ENCODE measurements at places on chromosomes 1 and 21.
A peak's percentile ranks its signal among the peaks of the same experiment; 100 is the strongest.

DNA sequence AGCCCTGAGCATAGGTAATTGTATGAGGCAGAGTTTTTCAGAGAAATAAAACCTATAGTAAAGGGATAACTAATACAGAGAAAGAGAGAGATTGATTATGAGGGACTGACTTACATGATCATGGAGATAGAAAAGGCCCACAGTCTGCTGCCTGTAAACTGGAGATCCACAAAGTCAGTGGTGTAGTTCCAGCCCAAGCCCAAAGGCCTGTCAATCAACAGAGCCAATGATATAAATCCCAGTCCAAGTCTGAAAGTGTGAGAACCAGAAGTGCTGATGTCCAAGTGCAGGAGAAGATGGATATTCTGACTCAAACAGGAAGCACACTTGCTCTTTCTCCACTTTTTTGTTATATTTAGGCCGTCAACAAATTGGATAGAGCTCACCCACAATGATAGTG lies 340.1 kb upstream of the RGS18 start:
- DNase-seq: no peak

DNA sequence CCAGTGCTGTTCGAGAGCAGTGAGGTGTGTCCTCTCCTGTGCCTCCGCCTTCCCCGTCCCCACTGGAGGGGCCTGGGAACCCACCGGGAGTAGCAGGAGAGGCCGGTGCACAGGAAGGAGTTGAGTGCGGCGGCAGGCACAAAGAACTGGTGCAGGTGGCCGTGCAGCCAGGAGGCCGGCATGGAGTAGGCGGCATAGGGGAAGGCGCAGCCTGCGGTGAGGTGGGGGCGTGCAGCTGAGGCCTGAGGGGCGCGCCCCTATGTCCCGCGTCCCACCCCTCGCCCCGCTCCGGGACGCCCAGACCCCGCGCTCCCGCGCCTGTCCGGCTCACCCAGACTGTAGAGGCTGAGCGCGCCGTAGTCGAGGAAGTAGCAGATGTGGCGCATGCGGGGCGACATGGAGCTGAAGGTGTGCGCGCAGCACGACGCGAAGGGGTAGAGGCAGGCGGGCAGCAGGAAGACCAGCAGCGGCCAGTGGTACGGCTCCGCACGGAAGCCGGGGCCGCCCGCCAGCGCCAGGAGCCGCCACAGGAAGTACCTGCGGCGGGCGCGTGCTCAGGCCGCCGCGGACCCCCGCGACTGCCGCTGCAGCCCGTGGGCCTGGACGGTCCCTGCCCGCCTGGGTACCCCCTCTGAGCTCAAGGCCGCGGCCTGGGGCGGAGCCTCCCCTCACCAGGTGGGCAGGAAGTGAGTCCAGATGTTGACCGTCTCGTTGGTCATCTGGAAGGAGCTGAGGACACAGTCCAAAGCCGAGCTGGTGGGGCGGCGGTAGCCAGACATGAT lies 2.2 kb downstream of the PAQR6 start:
- no peak for DNase-seq

GRCh38 chr1:222037720-222038119 lies 295.8 kb upstream of the DUSP10 start:
- no peak for DNase-seq

DNA sequence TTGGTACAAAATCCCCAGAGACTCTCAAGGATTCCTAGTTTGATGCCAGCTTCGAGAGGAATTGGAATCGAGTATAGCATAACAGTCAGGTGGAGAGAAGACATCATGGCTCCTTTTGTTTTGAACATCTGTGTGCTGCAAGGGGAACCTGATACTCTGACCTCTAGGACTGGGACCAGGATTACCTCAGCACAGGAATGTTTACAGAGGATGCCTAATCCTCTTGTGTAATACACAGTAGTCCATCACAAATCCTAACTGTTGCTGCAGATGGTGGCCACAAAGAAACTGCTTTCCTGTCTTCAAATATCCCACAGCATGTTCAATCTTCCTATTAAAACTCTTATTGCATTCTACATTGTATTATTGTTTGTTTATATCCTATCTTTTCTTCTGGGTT lies 111.8 kb upstream of the PRMT6 start:
- no peak for DNase-seq

GRCh38 chr1:28205243-28205642 lies 27.6 kb downstream of the DNAJC8 start:
- no peak for DNase-seq

- DNase-seq: no peak
Observed at GRCh38 chr1:223142269-223142668, 779 bp downstream of the TLR5 start.

DNA sequence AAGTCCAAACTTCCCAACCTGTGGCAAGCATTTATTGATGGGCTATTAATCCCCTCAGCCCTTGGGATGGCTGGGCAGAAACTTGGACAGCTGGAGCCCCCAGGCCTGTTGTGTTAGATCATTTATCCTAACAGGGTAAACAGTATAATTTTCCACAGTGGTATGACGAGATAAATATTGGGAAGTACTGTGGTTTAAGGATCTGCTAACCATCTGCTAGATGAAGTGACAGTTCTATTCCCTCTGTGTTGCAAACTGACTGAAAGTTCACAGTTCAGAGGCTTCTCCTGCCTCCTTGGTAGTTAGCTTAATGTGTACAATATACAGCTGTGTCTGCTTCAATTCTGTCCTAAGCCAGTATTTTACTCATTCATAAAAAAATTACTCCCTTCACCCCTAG lies 127.5 kb upstream of the CHODL start:
- no peak for DNase-seq

- peak; percentile 76 for DNase-seq
Observed at GRCh38 chr1:112501810-112502641, 6.7 kb upstream of the WNT2B start.

DNA sequence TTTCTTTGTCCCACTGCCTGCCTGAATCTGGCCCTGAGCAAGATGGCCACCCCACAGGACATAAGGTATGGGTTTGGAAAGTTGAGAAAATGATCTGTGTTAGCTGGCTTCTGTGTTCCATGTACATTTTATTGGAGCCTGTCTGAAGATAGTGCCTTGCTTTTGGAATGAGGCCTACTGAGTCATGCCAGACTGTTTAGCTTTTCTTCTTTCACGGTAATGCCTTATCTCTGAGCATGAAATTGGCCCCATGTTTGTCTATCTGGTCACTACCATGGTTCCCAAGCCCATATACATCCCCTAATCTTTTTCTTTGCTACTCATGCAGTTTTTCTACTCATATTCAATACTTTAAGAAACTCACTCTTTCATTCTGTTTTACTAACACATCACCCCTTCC lies 85.1 kb upstream of the LMO4 start:
- DNase-seq: no peak

DNA sequence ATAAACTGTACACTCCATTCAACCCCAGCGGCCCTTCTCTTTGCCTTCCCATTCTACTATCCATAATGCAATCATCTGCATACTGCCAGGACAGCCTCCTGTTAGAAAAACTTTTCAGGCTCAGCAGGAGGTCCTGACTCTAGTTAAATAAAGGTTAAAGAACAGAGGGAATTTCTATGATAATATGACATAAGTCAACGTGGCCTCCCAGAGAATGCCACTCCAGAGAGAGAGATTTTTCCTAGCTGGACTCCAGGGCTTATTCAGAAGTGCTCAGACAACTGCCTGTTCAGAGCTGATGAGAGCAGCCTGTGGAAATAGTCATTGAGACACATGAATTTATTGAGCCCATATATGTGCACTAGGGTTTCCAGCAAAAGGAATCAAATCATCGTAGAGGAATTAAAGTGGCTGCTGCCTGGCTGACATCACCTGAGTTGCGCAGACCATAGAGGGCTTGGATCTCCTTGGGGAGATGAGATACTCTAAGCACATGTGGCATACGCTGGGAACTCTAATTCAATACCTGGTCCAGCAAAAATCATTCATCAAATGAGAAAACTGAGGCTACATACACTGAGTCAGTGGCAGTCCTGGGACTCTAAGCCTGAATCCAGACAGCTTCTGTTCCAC lies 736.2 kb downstream of the PTPRU start:
- no peak for DNase-seq

DNA sequence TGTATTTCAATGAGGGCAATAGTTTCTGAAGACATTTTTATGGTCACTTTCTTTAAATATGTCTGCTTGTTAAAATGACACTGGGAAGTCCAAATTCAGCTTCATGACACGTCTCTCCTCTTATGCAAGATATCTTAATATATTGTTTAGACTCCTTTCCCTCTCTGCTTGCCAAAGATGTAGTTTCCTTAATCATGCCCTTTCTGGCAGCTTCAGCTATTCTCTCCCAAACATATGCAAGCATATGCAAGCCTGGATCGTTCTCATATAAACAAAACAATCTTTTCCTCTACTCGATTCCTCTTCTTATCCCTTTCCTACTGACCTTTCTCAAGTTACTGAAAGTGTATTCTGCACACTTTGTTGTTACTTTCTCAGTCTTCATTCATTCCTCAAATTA lies 372.2 kb downstream of the PTBP2 start:
- DNase-seq: no peak

- no peak for DNase-seq
Observed at GRCh38 chr1:50701706-50702317, 258.3 kb downstream of the FAF1 start.

GRCh38 chr1:224407571-224408293 lies 26.9 kb downstream of the WDR26 start:
- DNase-seq: no peak

GRCh38 chr1:194959795-194960194 lies 1648.4 kb downstream of the KCNT2 start:
- no peak for DNase-seq

DNA sequence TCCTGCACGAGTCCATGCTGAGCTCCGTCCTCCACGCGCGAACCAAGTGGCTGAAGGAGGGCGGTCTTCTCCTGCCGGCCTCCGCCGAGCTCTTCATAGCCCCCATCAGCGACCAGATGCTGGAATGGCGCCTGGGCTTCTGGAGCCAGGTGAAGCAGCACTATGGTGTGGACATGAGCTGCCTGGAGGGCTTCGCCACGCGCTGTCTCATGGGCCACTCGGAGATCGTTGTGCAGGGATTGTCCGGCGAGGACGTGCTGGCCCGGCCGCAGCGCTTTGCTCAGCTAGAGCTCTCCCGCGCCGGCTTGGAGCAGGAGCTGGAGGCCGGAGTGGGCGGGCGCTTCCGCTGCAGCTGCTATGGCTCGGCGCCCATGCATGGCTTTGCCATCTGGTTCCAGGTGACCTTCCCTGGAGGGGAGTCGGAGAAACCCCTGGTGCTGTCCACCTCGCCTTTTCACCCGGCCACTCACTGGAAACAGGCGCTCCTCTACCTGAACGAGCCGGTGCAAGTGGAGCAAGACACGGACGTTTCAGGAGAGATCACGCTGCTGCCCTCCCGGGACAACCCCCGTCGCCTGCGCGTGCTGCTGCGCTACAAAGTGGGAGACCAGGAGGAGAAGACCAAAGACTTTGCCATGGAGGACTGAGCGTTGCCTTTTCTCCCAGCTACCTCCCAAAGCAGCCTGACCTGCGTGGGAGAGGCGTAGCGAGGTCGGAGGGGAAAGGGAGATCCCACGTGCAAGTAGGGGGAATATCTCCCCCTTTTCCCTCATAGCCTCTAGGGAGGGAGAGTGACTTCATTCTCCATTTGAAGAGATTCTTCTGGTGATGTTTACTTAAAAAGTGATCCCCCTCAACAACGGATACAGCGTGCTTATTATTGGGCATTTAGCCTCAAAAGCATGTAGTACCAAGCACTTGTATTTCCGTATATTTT lies 991 bp downstream of the PRMT6 start:
- peak; percentile 90 for DNase-seq

DNA sequence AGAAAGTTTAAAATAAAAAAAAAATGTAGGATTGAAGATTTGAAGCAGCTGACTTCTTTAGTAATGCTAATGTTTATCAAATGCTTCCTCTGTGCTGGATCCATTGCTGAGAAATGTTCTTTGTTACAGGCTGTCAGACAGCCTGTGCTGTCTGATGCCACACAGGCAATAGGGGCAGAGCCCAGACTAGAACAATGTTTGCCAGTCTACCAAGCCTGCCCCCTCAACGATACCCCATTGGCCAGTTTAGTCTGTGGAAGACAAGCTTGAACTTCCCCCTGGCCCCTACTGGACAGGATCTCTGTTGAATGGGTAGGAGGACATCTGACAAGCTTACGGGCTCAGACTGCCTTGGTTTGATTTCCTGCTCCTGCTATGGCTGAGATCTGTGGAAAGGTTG lies 79.4 kb downstream of the PAPPA2 start:
- DNase-seq: no peak

DNA sequence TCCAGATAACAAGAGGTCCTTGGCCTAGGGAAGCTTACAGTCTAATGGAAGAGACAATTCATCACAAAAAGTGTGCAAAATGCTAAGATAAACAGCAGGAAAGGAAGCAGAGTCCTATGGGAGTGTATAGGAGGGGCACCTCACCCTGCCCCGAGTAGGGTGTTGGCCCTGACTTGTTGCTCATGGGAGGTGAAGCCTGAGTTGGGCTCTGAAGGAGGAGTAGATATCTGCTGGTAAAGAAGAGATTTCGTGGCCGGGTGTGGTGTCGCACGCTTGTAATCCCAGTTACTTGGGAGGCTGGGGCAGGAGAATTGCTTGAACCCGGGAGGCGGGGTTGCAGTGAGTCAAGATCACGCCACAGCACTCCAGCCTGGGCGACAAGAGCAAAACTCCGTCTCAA lies 18.6 kb upstream of the GPR37L1 start:
- DNase-seq: no peak

DNA sequence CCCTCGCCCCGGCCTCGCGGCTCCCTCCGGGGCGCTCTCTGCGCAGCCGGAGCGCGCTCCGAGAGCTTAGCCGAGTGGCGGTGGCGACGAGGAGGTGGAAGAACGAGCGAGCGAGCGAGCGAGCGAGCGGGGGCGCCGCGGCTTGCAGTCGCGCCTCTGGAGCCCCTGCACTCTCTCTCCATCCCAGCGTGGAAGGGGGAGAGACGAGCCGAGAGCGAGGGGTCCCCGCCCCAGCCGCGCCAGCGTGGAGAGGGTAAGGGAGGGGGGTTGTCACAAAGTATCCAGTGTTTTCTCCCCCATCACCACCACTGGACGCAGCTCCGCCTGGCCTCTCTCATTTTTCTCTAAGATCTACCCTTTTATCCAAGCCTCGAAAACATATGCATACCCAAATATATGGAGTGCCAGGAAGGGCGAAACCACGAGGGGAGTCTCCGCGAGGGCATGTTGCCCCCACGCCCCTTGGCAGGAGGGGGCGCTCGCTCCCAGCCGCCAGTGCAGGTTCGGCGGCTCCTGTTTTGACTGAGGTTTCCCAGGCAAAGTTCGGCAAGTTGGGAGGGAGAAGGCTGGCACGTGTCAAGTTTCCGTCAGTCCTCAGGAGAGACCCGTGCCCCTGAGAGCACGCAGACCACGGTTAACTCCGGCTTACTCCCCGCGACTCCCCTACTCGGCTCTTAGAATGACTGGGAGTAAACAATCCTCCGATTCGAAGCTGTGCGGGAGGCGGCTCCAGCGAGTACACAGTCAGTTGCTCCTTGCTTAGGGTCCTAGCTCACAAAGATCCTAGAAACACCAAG lies 569 bp upstream of the DAB1 start:
- DNase-seq: no peak

GRCh38 chr1:26291433-26291832 lies 11.5 kb downstream of the SH3BGRL3 start:
- no peak for DNase-seq

GRCh38 chr1:67713057-67713846 lies 28.3 kb downstream of the GADD45A start:
- peak; percentile 75 for DNase-seq
